ENCODE measurements at places on chromosomes 2 and 18.

GRCh38 chr2:11874861-11875260, 128.4 kb downstream of the LPIN1 start:
- no peak for DNase-seq

- no peak for DNase-seq
Observed at GRCh38 chr2:202267495-202267894, 1.9 kb downstream of the NOP58 start.

DNA sequence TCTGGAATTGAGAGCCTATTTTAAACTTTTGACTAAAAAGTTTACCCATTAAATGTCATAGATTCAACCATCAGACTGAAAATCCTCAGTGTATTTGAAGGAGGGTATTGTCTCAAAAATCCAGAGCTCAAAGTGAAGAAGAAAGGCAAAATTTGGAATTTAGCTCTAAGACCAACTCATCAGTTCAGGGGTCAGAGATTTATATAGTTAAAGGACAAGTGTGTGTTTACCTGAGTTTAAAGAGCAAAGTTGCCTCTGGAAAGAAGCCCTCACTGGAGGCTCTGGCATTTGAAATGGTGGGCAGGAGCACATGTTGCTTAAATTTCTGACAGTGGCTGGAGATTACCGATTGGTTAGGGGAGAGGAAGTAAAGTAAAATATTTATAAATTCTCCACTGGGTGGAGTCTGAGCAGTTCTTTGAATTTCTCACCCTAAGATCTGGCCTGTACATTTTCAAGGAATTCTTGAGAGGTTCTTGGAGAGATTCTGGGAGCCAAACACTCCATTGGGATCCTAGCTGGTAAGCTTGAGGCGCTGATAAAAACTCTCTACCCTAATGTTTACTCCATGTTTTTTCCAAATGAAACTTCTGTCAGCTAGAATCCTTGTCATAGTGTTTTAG, at the start of gene KYNU:
TSS of gene KYNU (plus strand) at position 449 of the 623 bp plus-strand sequence. CDS start 7,704 bp downstream, outside the sequence.
- DNase-seq, result no peak

GRCh38 chr2:172484253-172484652, 56.9 kb downstream of the ITGA6 start:
- DNase-seq, result peak; percentile 16

GRCh38 chr2:10238991-10239485, 63.7 kb upstream of the HPCAL1 start:
- DNase-seq, result no peak

GRCh38 chr18:58544179-58544578, 84.7 kb downstream of the ALPK2 start:
- DNase-seq, result no peak

DNA sequence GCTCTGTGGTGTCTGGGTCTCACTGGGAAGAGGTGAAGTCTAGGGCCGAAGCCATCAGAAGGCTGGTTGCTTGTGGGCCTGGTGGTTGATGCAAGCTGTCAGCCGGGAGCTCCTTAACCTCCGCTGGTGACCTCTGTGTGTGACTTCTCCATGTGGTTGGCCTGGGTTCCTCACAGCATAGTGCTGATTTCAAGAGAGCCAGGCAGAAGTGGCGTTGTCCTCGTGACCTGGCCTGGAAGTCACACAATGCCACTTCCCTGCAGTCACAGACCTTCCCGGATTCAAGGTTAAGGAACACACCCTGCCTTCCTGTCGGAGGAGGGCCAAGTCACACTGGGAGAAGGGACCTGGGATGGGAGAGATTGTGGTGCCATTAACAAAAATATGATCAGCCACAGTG, 303.7 kb upstream of the HS6ST1 start:
- DNase-seq, result no peak

DNA sequence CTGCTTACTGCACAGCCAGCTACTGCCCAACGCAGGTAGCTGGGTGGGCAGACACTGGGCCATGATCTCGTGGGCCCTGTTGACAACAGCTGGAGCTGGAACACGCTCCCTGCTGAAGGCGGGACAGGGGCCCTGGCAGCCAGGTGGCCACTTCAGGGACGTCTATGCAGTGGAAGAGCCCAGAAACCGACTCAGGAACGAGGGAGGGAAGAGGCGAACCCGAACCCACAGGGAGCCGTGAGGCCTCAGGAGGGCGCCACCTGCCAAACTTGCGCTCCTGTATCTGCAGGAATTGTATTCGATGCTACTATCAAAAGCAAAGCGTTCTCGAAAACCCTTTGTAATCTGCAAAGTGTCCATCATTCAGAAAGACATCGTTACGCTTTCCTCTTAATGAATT, 198.4 kb downstream of the EIPR1 start:
- DNase-seq, result no peak

- DNase-seq, result no peak
Observed at GRCh38 chr18:79926306-79926705, 25.1 kb downstream of the SLC66A2 start.

- no peak for DNase-seq
Observed at GRCh38 chr2:86704459-86704971, 15.6 kb upstream of the RMND5A start.

DNA sequence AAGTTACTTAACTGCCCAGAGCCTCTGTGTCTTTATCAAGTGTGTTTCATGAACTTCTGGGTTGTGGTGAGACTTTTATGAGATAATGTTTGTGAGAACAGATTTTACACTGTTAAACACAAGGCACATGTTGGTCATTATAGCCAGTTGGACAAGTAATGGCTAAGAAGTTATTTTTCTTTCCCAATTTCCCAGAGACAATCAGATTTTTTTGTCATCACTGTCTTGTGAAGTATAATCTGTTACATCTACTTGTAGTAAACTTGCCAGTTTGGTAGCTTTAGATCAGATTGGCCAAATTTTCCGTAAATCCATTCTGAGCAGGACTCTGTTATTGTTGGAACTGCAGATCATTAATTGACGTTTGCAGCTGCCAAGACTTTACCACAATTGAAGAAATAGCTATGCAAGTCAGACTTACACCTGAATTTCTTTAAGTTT, 838.8 kb downstream of the SLC4A3 start:
- no peak for DNase-seq

DNA sequence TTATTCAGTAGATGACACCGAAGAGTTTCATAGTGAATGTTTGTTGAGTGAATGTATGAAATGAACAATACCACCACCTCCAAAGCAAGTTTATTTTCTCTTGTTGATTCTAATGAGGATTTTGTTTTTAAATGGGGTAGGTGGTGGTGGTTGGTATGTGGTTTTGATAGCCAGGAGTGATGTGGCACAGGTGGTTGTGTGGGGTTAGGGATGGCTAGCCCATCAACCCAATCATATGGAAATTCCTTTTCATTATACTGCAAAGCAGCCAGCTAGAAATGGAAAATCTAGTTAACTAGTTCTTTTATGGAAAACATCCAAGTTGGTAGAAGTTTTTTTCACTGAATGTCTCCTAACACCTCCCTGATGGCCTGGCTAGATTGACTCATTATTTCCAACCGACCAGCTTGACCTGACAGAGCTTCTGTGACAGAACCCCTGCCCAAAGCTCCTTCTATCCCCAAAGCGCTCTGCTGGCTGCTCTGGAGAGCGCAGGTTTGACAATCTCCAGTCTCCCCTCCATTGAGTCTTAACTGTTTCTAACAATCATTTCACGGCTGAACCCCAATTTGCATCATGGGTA, 376.9 kb downstream of the MTX2 start:
- DNase-seq, result no peak

GRCh38 chr18:34993289-34993688, 47.9 kb upstream of the MAPRE2 start:
- DNase-seq, result no peak
